ENCODE measurements at places on chromosomes 12 and 14. TPM values are rescaled to one million over a fixed set of nuclear protein-coding genes. Genes with fewer than 3 reads are reported as not detected.
A peak's percentile ranks its signal among the peaks of the same experiment; 100 is the strongest.

- DNase-seq: peak; percentile 54
Observed at GRCh38 chr12:29743801-29744200, 39.9 kb downstream of the TMTC1 start.

DNA sequence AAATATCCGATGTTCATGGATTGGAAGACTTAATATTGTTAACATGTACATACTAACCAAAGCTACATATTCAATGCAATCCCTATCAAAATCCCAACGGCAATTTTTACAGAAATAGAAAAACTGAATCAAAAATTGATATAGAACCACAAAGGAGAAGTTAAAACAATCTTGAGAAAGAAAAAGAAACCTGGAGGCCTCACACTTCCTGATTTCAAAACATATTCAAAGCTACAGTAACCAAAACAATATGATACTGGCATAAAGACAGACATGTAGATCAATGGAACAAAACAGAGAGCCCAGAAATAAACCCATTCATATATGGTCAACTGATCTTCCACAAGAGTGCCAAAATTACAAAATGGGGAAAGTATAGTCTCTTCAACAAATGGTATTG lies 5.4 kb upstream of the PELI2 start:
- no peak for DNase-seq

- DNase-seq: no peak
Observed at GRCh38 chr14:97350894-97351731, 553.9 kb downstream of the VRK1 start.

DNA sequence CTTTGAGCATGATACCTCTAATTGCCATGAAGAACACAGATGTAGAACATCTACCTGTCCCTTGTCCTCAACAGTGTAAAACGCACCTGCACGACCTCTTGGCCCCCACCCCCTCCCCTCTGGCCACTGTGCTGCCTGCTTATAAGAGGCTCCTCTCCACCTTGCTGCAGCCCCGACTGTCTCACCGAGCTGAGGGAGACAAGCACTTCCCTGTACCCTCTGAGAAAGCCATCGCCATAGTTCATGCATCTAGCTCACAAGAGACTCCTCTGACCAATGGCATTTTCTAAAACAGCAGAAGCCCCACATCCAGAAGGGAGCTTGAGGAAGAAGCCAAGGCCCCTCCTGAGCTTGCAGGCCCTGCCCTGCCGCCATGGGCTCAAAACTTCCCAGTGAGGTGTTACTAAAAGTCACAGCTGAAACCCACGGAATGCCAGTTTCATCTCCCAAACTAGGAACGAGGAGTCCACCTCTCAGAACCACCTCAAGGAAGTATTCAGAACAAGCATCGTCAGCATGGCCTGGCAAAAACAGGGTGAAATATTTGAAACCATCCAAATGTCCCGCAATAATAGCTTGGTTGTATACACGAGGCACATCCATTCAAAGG lies 21.5 kb upstream of the ANO2 start:
- no peak for DNase-seq

The CS gene
- 142 TPM for total RNA-seq

DNA sequence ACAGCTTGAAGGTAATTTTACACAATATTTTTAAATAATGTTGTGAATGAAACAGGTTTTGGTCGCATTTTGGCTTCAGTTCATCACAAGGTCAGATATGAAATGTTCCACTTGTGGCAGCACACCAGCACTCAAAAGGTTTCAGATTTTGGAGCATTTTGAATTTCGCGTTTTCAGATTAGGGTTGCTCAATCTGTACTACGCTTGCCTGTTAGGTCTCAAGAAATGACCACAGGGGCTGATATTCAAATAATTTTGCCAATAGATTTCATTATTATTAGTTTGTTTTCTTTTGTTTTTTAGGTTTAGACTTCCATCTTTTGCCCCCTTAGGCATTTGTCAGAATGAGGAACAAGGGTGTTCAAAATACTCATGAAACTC lies 29.8 kb downstream of the DICER1 start:
- DNase-seq: no peak

- no peak for DNase-seq
Observed at GRCh38 chr14:86035882-86036281, 505.9 kb downstream of the FLRT2 start.

The PLEKHH1 gene
- total RNA-seq: 5.0 TPM

The EEF1AKMT3 gene
- total RNA-seq: 3.3 TPM

- DNase-seq: no peak
Observed at GRCh38 chr14:81429028-81429427, 28.9 kb upstream of the STON2 start.

- peak; percentile 85 for DNase-seq
Observed at GRCh38 chr12:49842519-49843352, at the start of gene BCDIN3D. TSS of gene BCDIN3D (minus strand) at chr12:49843106. CDS start at chr12:49843087, 19 bp downstream.

The ABCC9 gene
- 0.02 TPM for total RNA-seq

The PRKD1 gene
- total RNA-seq: 4.0 TPM

DNA sequence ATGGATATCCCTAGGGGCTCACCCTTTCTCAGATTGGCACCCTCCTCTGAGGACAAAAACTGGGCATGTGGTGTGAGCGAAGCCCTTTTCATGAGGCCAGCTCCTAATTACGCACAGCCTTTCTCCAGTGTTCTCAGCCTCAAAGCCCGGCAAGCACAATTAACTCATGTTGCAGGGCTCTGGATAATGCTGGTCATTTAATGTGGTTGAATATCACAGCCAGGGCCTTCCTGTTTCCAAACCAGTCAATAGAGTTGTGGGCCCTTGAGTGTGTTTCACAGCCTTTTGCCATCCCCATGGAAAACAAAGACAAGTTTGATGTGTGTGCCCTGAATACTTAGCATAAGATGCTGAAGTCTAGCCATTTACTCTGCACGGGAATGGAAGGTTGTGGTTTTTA lies 114.2 kb upstream of the ARHGAP5 start:
- DNase-seq: no peak

GRCh38 chr14:104981699-104982541 lies 3.7 kb upstream of the CLBA1 start:
- DNase-seq: peak; percentile 20

GRCh38 chr12:132475304-132476037 lies 14.5 kb upstream of the FBRSL1 start:
- no peak for DNase-seq

- DNase-seq: no peak
Observed at GRCh38 chr14:21095430-21096205, 2.8 kb downstream of the ZNF219 start.

GRCh38 chr12:106647793-106648514 lies 65.2 kb downstream of the RFX4 start:
- no peak for DNase-seq

DNA sequence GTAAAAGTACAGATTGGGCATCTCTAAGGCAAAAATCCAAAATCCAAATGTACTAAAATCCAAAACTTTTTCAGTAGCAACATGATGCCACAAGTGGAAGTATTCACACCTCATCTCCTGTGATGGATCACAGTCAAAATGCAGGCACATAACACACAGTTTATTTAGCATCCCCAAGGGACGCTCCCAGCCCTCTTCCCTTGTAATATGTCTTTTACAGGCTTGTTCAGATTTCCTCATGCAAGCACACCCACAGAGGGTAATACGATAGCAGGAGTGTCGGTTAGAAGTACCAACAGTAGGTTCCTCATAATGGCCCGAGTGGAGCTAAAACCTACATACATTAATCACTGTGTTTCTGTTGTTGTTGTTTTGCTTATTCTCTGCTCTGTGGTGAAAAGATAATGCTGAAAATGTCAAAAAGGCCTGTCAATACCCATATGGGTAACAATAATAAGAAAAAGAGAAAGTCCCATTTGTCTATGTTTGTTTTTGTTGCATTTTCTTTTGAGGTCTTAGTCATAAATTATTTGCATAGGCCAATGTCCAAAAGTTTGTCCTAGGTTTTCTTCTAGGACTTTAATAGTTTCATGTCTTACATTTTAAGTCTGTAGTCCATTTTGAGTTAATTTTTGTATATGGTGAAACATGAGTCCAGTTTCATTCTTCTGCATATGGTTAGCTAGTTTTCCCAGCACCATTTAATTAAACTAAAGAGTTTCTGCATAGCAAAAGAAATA lies 133.1 kb downstream of the LRIG3 start:
- DNase-seq: no peak

DNA sequence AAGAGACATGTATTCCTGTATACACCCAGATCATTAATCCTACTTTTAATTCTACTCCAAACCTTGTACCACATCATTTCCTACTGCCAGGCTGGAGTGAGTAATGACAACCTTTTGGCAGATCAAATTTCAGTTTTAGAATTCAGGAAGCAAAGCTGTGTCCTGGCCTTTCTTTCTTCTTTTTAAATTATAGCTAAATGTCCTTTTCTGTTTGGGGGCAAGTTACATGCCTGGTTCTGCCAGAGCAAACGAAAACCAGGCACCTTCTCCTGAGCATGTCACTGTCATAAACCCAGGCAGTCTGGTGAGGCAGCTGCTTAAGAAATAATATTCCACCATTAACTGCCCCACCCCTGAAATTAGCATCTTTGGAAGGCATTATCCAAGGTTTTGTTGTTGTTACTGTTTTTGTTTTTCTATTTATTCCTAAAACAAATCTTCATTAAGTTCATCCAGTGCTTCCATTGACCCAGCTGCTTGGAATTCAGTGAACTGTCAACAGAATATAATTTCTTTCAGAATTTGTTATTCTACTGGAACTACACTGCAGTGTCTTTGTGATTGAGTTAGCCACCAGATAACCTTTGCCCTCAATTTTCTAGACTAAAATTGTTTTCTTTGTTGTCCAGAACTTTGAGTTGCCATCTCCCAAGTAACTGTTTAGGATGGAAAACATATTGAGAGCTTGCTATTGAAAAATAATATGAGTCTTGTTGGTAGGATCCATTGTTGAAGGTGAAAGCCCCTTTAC lies 33.2 kb downstream of the SAMD4A start:
- no peak for DNase-seq

- peak; percentile 66 for DNase-seq
Observed at GRCh38 chr12:53213348-53213747, 6.3 kb upstream of the ITGB7 start.

GRCh38 chr12:128365032-128365431 lies 98.1 kb downstream of the TMEM132C start:
- no peak for DNase-seq

GRCh38 chr12:57428965-57429364 lies 1.9 kb downstream of the R3HDM2 start:
- no peak for DNase-seq

The GLS2 gene
- total RNA-seq: not detected

DNA sequence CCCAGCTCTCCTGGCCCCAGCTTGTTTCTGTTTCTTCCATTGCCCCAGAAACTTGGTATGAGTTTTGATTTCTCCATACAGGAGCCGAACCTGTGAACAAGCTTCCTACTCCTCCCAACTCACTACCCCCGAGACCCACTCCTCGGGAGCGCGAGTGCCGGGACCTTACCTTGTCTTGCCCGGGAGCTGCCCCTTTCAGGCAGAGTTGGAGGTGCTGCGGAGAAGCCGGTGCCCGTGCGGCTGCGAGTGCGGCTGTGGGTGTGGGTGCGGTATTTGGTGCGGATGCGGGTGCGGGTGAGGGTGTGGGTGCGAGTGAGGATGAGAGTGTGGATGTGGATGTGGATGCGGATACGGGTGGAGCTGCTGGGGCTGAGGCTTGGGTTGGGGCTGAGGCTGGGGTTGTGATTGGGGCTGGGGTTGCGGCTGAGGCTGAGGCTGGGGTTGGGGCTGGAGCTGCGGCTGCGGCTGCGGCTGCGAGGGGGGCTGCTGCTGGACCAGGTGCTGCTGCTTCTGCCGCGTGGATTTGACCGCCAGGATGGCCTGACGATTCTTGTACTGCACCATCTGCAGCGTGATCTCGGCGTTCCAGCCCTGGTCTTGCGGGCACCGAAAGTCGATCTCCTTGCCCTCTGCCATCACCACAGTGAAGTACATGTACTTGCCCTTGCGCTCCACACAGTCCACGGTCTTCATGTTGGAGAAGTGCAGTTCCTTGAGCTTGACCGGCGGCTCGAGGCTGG lies 1.1 kb downstream of the PHLDA1 start:
- DNase-seq: peak; percentile 44

DNA sequence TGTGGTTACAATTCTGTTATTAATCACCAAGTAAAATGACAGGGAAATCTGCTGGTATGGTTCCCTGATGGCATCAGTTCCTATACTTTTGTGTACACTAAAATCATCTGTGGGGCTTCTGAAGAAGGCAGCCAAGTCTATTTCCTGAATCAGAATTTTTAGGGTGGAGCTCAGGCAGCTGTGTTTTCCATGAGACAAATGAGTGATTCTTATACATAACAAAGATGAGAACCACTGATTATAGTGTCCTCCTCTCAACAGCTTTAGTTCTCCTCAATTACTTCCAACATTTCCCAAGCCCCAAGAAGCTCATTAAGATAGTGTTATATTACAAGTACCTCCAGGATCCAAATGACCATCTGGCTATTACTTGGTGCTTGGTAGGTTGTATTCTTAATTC lies 64.5 kb upstream of the USP44 start:
- DNase-seq: no peak

DNA sequence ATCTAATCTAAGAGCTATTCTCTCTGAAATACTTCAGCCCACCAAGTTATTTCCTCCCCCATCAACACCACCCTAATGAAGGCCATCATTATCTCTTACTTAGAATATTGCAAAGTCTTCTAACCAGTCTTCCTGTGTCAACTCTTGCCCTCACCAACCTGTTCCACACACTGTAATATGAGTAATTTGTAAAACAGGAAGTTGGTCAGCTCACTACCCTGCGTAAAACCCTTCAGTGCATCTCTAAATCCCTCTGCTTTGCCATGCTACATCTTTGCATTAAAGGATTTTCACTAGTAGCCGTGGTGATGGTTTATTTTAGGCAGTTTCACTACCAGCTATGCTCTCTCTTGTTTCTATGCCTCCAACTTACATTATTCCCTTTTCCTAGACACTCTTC lies 70.0 kb downstream of the KIF21A start:
- DNase-seq: peak; percentile 13
